ENCODE measurements at places on chromosomes 13 and 19. TPM values are rescaled to one million over a fixed set of nuclear protein-coding genes. Genes with fewer than 3 reads are reported as not detected.
A peak's percentile ranks its signal among the peaks of the same experiment; 100 is the strongest.

- no peak for DNase-seq
Observed at GRCh38 chr13:20442375-20442774, 83.3 kb downstream of the CRYL1 start.

DNA sequence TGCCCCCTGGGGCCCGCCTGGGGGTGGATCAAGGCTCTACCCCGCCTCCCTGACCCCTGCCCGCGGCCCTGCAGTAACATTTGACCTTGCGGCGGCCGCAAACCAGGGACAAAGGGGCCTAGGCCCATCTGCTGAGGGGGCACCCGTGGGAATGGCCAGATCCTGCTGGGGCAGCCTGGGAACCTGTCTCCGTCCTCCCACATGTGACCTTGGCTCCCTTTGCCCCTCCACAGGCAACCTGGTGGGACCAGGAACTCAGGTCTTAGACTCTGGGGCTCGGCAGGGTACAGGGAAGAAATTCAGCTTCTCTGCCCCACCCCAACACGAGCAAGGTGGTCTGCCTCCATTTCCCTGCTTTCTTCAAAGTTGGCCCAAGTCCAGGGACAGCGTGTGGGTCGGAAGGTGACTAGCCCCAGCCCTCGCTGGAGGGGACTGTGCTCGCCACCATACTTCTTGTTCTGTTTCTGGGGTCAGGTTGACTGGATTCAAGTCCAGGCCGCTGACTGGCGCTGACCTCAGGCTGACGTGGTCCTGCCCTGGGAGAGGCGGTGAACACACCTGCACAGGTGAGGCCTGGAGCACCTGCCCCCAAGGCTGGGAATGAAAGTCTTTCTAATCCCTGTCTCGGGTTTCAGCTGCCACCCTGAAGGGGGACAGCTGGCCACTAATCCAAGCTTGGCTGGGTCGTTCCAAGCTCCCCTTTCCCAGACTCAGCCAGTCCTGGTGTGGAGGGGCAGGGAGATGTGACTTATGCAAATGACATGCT lies 2.5 kb upstream of the NR2F6 start:
- DNase-seq, result peak; percentile 66

- DNase-seq, result no peak
Observed at GRCh38 chr19:33329736-33330135, 27.4 kb upstream of the CEBPA start.

GRCh38 chr13:101739382-101740178 lies 287.1 kb downstream of the ITGBL1 start:
- no peak for DNase-seq

- peak; percentile 96 for DNase-seq
Observed at GRCh38 chr19:44447916-44448674, at the start of gene ZNF229. TSS of gene ZNF229 (minus strand) at chr19:44448472. CDS start at chr19:44442847, 5,625 bp downstream.

DNA sequence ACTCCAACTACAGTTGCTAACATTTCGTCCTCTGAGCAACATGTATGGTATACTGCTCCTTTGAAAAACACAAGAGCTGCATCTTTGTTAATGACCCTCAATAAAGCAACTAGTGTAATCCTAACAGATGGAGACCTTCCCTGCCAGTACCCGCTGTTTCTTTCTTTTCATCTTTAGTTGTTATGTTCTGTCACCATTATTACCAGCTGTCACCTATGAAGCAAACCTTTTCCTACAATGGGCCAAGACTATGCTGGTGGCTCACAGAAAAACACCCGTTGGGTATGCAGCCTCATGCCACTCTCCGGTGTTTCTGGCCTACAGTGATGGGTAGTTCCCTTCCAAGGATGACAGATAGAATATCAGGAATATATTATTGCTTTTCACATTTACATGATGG lies 29.7 kb upstream of the CYSLTR2 start:
- DNase-seq, result no peak

GRCh38 chr13:53351021-53351420 lies 322.4 kb downstream of the OLFM4 start:
- DNase-seq, result no peak

GRCh38 chr13:84255226-84255797 lies 373.0 kb upstream of the SLITRK1 start:
- no peak for DNase-seq

GRCh38 chr13:79812070-79812850 lies 331.3 kb downstream of the NDFIP2 start:
- DNase-seq, result no peak

- no peak for DNase-seq
Observed at GRCh38 chr13:31881495-31881882, 142.2 kb downstream of the RXFP2 start.

- DNase-seq, result peak; percentile 30
Observed at GRCh38 chr13:24511019-24511815, 1.4 kb downstream of the PARP4 start.

DNA sequence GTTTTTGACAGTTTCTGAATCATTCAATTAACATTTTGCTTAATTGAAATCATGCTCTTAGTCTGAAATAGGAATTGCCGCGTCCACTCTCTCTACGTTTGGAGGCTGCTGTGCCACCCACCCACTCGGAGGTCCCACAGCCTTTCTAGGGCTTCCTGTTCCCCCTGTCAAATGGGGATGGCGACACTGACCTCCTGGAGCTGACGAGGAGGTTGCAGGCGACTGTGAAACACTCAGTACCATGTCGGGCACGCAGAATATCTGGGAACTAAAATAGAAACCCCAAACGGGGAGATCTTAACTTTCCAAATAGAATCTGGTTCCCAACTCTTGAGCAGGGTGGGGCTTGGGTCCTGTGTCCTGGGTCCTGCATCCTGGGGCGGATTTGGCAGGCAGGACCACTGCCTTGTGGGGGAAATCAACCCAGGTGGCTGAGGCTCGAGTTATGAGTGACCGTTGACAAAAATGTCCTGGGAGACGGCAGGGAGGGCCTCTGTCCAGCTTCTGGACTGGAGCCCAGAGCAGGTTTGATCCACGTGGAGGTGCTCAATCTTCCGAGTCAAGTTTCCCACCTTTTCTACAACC lies 124.6 kb downstream of the RAB20 start:
- no peak for DNase-seq

- DNase-seq, result peak; percentile 59
Observed at GRCh38 chr19:1214862-1215731, 9.5 kb downstream of the STK11 start.

- peak; percentile 59 for DNase-seq
Observed at GRCh38 chr13:60351326-60351725, 45.7 kb upstream of the TDRD3 start.

DNA sequence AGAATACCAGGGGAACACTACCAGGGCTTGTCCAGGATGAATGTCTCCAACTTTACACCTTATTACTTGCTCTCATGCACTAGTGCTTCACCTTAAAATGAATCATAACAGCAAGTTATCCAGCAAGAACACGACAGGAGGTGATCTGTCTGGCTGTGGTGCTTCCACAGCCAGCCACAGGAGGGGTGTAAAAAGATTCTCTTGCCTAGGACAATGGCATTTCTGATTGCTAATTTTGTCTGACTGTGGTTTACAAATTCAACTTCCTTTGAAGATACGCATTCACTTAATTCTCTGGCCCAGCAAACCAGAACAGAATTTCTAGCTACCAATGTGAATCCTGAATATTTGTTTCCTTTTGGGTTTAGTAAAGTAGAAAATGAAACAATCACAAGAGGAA lies 23.1 kb upstream of the COG3 start:
- no peak for DNase-seq

- DNase-seq, result peak; percentile 69
Observed at GRCh38 chr13:35164324-35164932, 222.4 kb downstream of the NBEA start.

DNA sequence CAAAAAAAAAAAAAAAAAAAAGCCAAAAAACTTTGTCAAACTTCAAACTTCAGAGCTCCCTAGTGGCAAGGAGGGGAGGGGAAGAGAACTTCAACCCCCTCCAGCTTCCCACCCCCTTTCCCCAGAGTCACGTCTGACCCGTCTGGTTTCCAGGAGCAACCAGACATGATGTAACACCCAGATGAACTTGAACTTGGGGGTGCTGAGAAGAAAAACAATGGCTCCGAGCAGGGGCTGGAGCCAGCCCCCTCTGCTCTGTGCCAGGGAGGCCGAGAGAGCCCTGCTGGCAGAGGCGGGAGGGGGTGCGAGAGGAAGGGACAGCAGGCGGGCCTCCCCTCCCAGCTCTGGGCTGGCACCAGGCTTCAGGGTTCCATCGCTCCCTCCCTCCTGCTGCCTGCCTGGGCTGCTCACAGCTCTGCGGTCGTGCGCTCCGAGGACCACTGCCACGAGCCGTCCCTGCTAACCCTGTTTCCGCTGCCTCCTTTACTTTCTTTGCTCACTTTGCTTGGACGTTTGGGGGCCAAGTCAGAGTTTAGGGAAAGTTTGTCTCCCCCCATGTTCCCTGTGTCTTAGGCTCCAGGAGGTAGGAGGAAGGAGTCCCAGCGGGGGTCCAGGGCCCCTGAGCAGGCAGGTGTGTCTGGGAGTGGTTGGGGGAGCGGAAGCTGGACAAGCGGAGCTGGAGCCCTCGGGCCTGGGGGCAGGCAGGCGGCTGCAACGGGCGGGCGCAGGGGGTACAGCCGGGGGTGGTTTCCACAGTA lies 11.1 kb downstream of the LYL1 start:
- peak; percentile 94 for DNase-seq

DNA sequence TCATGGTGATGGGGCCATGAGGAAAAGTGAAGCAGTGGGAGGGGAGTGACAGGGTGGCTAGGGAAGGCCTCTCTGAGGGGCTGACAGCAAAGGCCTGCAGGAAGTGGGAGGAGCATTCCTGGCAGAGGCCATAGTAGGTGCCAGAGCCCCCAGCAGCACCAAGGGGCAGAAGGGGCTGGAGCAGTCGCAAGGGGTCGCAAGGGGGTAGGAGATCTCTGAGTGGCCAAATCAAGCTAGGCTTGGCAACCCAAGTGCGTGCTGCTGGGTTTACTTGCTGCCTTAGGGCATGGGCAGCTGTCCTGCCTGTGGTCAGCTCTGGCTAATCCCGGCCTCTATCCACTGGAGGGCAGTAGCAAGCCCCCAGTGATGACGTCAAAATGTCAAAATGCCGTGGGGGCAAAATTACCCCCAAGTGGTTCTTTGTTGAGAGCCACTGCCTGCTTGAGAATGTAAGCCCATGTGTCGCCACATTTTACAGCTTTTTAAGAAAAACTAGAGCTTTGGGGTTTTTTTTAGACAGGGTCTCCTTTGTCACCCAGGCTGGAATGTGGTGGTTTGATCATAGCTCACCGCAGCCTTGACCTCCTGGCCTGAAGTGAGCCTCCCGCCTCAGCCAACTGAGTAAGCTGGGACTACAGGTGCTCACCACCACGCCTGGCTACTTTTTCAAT lies 11.8 kb downstream of the CCDC97 start:
- peak; percentile 56 for DNase-seq

GRCh38 chr19:5183616-5184015 lies 157.0 kb downstream of the PTPRS start:
- no peak for DNase-seq

DNA sequence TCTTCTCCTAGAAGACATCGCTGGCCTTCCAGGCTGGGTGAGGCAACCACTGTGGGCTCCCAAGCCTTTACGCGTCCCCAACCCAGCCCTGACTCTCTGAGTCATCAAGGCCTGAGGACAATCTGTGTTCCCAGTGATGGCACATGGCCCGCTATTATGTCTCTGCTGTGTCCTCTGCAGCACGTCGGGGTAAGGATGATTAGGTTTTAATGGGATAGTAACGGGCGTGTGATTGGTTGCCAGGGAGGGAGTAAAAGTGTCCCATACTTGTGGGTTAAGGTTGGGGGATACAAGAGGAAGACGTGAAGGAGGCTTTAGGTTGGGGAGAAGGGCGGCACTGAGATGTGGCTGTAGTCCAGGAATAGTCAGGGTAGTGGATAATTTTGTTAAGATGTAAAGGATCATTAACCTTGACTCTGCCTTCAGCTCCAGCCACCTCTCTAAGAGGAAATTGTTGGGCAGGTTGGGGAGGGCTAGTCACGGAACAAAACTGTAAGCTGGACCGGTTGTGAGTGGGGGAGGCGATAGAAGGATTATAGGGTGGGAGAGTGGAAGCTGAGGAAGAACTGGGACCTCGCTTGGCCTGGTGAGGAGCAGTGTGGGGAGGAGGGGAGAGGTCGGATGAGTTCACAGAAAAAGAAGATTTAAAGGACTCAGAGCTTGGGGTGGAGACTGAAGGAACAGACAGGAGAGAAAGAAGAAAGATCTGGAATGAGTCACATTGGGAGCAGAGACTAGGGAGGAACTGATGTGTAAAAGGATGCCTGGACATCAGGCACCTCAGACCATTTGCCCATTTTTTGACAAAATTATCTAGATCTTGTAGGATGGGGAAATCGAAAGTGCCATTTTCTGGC lies 27.9 kb upstream of the IGFL1 start:
- no peak for DNase-seq

- DNase-seq, result peak; percentile 66
Observed at GRCh38 chr13:73273745-73274144, 214.9 kb downstream of the KLF5 start.

DNA sequence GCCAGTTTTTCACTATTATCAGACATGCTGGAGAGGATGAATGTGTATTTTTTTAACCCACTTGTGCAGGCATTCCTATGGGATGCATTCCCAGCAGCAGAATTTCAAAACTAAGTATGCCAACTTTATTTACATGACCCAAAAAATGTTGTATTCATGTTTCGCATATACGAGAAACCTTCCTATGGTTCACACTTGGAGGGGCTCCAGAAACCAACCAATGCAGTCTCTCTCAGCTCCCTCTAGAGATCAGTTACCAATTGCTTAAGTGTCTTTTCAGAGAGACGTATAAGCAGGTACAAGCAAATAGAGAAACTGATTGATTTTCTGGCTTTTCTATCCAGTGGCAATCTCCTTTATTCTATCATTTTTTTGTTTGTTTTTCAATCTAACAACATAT lies 5.5 kb upstream of the PTOV1 start:
- DNase-seq, result peak; percentile 12

- no peak for DNase-seq
Observed at GRCh38 chr19:41551212-41551610, 24.8 kb upstream of the CEACAM21 start.

FCHO1 gene
- total RNA-seq, result 2.2 TPM

LYPD5 gene
- total RNA-seq, result 1.6 TPM

CEACAM7 gene
- 10.8 TPM for total RNA-seq

IRGC gene
- total RNA-seq, result not detected

IZUMO2 gene
- total RNA-seq, result not detected

ZNF320 gene
- 27.7 TPM for total RNA-seq

LIM2 gene
- total RNA-seq, result not detected

SPACA6 gene
- total RNA-seq, result 6.9 TPM

MEIOSIN gene
- not detected for total RNA-seq

NLRP7 gene
- total RNA-seq, result not detected

Measured in tongue (tissue), 3 donors.